ENCODE measurements at places on chromosomes 5 and 9.

- DNase-seq = no peak
Measured at GRCh38 chr9:88420227-88420626, 32.0 kb downstream of the SPIN1 start.

DNA sequence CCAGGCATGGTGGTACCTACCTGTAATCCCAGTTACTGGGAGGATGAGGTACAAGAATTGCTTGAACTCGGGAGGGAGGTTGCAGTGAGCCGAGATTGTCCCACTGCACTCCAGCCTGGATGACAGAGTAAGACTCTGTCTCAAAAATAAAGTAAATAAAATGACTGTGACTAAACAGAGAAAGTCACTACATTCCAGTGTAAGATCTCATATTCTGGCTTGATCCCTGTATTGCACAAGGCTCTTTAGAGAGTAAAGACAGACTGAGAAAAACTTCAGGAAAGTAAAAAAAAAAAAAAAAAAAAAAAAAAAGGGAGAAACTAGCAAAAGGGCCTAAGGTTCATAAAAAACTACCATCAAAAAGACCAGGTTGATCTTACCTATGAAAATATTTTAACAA lies 106.6 kb upstream of the PJA2 start:
- no peak for DNase-seq

DNA sequence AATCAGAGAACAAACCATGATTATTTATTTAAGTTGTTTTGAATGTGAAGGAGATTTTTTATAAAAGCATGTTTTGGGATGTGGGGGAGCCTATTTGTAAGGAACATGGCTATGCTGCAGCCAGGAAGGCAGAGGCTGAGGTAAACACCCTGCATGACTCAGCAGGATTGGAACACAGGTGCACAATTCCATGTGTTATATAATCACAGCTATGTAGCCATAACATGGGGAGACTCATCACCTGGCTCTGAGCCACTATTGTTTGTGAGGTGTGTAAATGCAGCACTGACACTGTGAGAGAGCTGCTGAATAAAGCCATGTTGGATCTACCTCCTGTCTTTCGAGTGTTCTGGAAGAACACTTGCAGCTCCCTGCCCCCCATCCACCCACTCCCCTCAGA lies 1009.8 kb downstream of the DNAH5 start:
- DNase-seq = no peak

GRCh38 chr9:126228111-126228780 lies 98.4 kb upstream of the MVB12B start:
- no peak for DNase-seq

- no peak for DNase-seq
Measured at GRCh38 chr9:133107245-133107722, 13.8 kb downstream of the RALGDS start.

DNA sequence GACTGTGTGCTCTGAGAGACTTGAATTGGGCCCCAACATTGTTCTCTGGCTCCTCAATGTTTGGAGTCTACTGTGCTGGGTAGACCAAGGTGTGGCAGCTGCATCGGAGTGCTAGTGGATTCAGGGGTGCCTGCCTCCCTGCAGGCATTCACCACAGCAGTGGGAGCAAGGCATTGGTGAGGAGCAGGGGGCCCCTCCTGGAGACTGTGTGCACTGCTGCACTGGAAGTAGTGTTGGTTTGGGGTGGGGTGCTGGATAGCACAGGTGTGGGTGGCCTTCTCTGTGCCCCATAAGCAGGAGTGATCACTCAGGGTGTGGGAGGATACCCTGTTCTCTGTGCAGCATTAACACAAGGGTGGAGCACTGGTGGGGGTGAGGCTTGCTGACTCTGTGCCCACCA lies 39.2 kb downstream of the INSL6 start:
- no peak for DNase-seq

DNA sequence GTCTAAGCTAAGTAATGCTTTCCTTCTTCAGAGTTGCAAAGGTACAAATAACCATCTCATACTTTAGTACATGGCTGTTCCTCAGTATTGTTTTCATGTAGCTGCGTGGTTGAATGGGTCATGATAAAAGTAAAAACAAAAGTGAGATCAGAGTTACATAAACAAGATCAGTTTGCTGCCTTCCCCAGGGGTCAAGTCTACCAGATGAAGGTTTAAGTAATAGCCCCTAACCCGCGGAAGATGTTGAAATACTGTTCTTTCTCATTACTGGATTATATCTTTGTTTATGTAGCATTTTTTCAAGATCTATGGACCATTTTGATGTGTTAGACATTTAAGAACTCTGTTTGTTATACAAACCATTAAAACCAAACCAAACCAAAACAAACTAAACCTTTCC lies 34.1 kb upstream of the ARRDC3 start:
- no peak for DNase-seq

GRCh38 chr5:127429928-127430327 lies 87.5 kb upstream of the PRRC1 start:
- DNase-seq = no peak

DNA sequence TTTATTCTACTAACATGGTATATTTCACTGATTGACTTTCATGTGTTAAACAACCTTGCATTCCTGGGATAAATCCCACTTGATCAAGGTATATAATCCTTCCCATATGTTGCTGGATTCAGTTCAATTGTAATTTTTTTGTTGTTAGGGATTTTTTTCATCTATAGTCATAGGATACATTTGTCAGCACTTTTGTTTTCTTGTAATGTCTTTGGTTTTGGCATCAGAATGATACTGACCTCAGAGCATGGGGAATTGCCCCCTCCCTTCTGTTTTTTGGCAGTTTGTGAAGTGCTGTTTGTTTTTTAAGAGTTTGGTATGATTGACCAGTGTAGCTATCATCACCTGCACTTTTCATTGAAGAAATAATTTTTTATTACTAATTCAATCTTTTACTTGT lies 176.8 kb upstream of the RASEF start:
- DNase-seq = no peak

GRCh38 chr5:553874-554273 lies 29.6 kb upstream of the SLC9A3 start:
- no peak for DNase-seq

Data from NCI-H1694 treated with DMSO at 0.1 percent for 48 hours (cell line).